ENCODE measurements at places on chromosomes 1 and 21.

DNA sequence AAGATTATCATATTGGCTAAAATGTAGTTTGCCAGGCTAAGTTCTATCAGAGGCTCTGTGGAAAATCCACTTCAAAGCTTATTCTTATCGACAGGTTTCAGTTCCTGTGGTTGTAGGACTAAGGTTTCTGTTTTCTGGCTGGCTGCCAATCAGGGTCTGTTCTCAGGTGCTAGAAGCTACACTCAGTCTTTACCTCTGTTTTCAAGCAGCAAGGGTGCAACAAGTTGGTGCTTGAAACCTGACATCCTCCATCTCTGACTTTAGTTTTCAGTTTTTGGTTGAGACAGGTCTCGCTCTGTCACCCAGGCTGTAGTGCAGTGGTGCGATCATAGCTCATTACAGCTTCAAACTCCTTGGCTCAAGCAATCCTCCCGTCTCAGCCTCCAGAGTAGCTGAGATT, 15.3 kb upstream of the TMCO2 start:
- no peak for DNase-seq

- DNase-seq = no peak
These were observed 20.7 kb upstream of the POFUT2 start for GRCh38 chr21:45308194-45309068.

GRCh38 chr1:84344286-84344685, 42.8 kb downstream of the SAMD13 start:
- no peak for DNase-seq

DNA sequence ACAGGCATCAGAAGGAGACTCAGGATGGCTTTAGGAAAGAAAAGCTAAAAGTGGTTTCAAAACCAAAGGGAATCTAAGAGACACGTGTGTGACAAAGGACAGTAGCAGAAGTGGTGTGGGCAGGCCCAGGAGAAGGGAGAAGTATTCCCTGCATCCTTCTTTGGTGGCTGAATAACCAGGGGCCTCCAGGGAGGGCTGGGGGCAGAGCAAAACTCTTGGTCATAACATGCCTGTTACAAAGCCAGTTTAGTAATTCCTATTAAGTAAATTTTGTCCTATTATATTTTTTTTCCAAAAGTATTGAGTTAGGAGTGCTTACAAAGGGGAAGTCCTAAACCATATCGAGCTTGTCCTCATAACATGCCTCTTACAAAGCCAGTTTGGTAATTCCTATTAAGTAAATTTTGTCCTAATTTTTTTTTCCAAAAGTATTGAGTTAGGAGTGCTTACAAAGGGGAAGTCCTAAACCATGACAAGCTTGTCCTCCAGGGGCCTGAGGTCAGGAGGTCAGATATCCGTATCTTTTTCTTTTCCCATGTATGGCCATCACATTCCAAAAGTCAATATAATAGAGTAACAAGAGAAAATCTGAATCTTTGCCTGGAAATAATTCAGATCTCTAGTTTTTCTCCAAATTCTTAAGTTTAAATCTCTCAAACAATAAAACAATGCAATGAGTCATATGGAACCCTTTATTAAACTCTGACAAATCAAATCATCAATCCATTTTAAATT, 509.2 kb downstream of the LTN1 start:
- DNase-seq = no peak

- no peak for DNase-seq
These were observed 23.9 kb downstream of the HSPG2 start for GRCh38 chr1:21913258-21913657.

- no peak for DNase-seq
These were observed 15.3 kb upstream of the OR2M4 start for GRCh38 chr1:248215880-248216279.

- DNase-seq = no peak
These were observed 42.4 kb downstream of the C1orf87 start for GRCh38 chr1:60031146-60031545.

DNA sequence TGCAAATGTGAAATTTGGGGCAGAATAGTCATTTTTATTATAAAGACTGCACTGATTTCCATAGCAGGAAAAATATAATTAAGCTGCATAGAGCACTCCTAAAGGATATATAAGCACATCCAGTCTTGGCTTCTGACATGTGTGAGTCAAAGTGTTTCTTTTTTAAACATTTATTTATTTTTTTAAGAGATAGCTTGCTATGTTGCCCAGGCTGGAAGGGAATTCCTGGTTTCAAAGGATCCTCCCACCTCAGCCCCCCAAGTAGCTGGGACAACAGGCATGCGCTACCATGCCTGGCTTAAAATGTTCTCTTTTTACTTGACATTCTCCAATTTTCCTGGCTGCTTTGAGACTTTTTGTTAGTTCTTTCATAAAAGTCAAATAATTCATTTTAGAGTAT, 126.1 kb downstream of the HMCN1 start:
- DNase-seq = no peak

DNA sequence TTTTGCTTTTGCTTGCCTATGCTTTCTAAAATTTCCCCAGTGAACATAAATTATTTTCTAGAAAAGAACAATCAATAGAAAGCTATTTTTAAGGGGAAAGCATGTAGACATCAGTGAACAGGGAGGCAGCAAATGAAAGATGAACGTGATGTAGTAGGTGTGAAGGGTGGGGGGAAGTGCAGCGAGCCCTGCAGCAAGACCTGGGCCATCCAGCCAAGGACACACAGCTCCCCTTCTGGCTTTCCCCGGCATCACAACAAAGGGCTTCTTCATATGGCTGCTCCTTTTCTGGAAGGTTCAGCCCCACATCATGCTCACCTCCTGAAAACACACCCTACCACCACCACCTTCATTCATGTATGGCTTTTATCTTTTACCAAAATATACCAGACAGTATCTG, 109.2 kb upstream of the ETS2 start:
- no peak for DNase-seq

DNA sequence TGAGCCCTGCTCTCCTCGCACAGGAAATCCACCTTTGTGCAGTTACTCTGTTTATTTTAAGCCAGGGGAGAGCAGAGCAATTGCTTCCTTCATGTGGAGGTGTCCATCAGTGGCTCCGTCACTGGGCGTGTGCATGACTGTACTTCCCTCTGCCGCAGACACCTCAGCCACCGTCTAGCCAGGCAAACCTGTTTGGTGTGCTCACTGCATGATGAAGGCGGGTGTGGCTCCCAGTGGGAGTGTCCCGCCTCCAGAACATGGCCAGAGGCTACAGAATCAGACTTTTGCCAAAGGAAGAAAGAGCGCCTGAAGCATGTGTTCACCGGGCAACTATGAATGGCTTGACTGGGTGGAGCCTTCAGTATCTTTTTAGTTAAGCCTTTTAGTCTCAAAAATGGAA, 26.1 kb upstream of the LAMC2 start:
- DNase-seq = no peak

Measured in fibroblast of skin of left biceps (primary cell).